ENCODE measurements at places on chromosomes 12 and 14. TPM values are rescaled to one million over a fixed set of nuclear protein-coding genes. Genes with fewer than 3 reads are reported as not detected.
A peak's percentile ranks its signal among the peaks of the same experiment; 100 is the strongest.

- no peak for DNase-seq
Observed at GRCh38 chr14:56648508-56649301, 69.1 kb downstream of the TMEM260 start.

DNA sequence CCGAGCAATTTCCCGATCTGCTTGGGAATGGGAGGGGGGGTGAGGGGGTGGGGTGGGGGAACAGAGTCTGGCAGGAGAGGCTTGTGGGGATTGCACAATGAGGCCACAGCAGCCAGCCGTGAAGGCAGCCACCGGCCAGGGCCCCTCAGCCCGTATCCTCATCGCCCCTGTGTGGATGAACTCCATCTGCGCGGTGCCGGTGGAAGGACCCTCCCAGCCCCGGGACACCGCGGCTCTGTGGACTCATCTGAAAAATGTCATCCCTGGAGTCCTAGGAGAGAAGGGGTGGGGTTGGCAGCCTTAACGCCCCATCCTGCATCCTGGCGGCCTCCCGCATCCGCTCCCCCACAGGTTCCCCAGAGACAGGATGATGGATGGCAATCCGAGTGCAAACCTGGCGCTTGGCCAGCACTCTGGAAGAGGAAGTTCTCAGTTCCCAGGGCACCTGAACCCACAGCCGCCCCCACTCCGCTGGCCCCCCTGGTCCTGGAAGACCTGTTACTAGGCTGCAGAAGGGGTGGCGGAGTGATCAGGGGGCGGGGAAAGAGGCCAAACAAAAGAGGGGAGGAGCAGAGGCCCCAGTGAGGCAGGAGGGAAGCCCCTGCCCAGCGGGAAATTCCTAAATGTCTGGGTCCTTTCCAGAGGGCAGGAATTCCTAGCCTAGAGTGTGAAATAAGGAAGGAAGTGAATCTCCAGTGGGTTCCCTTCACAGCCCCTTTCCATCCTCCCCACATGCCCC, 1.2 kb upstream of the TNFAIP2 start:
- DNase-seq: peak; percentile 97

DNA sequence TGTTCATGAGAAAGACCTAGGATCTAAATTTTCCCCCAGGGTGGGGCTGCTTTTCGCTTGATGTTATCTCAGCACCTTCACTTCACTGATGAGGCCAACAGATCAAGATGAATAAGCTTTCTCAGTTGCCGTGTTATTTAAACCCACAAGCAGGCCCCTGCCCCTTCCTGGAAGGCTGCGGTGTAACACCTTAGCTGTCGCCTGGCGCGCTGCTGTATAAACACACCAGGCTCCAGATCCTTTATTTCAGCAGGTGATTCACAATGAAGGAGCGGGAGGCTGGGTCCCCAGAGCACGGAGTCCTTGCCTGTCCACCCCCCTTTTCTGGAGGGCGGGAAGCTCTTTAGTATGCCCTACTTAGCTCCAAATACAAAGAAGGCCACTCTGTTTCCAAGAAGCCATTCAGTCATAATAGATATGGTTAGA, 515.4 kb downstream of the FUT8 start:
- no peak for DNase-seq

DNA sequence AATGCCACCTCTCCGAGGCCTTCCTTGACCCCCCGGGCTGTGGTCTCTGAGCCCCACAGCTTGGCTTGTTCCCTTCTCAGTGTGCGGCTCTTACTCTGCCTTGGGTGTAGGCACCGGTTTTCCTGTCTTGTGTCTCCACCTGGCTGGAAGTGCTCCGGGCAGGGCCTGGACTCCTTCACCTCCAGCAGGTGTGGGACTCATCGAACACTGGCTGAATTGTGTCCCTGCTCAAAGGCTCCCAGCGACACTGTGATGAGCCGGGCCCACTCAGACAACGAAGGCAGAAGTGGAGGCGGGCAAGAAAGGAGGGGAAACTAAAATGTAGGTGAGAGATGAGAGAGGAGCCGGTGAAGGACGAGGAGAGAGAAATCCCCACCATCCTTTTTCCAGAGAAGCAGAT, 18.0 kb downstream of the TMEM63C start:
- DNase-seq: no peak

DNA sequence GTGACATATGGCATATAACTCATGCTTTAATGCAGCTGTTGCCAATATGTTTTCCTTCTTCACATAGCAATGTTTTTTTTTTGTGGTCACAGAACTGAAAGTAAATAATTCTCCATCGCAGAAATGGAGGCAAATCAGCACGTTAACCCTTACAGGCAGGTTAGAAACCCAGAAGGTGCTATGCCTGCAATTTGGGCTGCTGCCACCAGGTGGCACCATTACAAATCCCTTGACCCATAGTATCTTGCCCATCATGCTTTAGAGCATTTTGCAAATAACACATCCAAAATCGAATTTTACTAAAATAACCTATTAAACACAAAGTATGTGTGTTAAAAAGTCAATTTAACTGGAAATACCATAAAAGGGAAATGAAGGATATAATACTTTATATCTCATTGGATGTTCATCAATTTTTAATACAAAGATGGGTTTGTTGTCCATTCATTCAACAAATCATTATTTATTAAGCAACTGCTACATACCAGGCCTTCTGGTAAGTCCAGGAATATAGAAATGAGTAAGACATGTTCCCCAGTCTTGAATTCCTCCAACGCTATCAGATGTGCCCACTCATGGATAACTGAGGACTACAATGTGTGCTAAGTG, 340.1 kb downstream of the GLT1D1 start:
- no peak for DNase-seq

DNA sequence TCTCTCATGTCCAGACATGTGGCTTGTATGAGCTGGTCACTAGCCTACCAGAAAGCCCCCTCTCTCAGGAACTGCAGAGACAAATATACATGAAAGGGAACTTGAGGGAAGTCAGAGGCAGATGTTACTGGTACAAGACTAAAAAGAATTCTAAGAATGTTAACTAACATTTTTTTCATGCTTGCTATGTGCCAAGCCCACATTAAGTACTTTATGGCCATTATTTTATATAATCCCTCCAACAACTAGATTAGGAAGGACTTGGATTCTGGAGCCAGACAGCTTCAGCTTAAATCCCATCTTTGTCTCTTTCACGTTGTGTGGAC, 24.6 kb downstream of the TTC9 start:
- no peak for DNase-seq

GRCh38 chr14:42980419-42980818, 1373.7 kb downstream of the LRFN5 start:
- no peak for DNase-seq

DNA sequence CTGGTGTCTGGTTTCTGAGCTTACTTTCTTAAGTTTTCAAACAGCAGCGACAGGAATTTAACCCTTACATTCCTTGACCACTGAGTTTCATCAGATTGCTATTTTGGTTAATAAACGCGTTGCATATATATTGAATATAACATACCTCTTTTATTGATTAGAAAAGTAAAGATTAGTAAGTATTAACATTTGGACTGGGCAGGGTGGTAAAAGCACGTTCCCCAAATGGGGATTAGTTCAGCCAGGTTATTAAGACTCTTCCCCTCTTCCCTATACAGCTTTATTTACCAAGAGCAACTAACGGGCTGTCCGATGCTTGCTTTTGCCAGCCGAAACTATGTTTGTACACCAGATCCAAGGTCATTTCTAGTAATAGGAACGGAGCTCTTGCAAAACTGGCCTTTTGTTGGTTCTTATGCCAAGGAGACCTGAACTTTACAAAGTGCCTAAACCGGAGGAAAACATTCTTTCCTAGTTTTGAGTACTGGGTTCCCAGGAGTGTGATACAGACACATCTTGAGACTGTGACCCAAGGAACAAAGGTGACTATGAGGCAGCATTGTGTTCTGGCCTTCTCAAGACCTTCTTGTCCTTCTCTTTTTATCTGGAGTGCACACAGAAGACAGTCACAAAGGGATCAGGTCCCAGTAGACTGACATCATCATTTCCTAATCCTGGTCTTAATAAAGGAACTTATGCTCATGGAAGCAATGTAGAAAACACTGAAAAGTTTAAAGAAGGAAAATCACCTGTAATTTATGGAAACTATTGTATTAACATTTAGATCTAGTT, 2.6 kb downstream of the GLRX5 start:
- no peak for DNase-seq

DNA sequence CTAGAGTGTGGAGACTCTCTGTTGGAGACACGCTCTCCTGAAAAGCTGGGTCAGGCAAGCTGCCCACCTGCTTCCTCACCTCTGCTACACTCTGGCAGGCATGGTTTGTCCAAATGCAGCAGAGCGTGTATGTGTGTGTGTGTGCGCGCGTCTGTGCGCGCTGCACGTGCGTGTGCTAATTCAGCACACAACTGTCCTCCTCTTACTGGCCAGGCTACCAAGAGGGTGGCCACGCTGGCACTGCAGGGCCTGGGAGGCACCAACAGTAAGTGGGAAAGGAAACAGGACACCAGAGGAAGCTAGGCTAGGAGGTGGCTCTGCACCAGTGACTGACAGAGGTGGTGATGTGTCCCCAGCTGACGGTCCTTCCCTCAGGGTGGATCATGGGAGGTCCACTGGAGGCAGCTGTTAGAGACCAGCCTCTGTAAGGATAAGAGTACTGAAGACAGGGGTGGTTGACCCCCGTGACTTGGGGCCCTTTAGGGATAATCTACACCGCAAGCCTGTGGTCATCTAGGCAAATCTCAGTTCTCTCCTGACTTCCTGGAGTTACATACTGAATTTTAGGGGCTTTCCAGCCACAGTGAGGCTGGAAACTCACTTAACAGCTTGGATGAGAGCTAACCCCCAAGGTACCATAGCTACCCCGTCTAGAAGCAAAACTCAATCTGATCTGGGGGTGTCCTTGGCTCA, 15.6 kb upstream of the TFCP2 start:
- DNase-seq: no peak

DNA sequence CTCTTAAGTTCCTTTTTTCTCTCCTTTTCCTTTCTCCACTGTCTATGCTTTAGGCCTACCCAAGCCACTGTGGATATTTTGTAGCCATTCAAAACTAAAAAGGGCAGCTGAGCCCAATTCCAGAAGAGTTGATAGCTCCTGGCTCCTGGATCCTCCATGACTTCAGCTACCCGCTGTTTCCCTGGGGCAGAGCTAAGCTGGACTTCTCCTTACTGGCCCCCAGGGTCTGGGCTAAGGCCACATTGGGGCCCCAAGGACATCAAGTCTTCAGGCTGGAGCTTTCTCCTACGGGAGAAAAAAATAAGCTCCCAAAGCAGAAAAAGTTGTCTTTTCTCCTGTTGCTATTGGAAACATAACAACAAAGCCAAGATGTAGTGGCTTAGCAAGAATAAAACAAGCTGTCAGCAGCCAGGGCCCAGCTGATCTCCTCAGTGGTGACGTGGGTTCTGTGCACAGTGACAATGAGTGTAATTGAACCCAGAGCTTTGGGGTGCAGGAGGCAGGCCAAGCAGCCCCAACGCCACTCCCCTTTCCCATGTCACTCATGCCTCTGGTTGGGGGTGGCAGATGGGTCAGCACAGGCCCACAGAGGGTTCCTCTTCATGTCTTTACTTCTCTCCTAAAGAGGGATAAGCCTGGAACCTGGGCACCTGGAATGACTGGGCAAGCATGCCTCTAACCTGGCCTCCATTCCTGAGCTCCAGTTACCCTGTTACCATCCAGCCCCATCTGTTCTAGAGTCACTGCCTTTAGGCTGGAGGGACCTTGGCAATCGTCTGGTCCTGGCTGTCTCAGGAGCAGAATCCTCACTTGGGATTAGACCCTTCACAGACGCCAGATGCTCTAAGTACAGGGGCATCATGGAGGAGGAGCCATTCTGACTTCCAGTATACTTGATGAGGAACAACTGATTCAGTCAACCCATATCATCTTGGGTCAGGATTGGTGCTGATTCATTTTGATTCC, 171.2 kb downstream of the ZFP36L1 start:
- DNase-seq: peak; percentile 17

- no peak for DNase-seq
Observed at GRCh38 chr12:78386871-78387270, 477.7 kb upstream of the SYT1 start.

DNA sequence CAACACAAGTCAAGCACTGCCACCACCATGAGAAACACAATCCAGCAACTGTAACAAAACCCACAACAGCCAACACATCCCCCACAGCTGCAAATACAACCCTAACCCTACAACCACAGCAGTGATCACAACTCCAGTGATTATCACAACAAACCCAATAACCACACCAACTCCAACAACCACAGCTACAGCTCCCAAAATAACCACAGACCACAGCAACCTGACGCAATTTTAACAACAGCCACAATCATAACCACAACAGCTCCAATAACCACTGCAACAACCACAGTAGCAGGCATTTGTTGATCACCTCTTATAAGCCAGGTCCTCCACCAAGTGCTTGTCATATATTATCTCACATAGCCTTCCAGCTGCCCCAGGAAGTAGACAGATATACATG, 42.2 kb upstream of the FAM181A start:
- DNase-seq: no peak

DNA sequence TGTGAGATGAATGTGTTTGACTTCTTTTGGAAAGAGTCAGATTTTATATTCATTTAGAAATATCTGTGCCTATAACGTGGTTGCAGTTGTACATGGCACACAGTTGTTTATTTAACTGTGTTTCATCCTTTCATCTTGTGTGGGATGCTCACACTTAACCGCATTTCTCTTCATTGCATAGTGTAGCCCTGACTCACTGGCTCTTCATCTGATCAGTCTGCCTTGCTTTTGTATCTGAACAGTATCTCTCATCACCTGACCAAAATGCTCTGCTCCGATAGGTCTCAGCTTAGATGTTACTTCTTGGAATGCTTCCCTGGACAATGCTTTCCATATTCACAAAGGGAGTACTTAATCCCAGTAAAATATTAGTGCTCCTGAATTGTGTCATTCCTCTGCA, 83.4 kb downstream of the PDE3A start:
- DNase-seq: no peak

KRT6A gene
- total RNA-seq: 75.3 TPM

IAPP gene
- not detected for total RNA-seq
